ENCODE measurements at places on chromosomes 7 and 10.
A peak's percentile ranks its signal among the peaks of the same experiment; 100 is the strongest.

DNA sequence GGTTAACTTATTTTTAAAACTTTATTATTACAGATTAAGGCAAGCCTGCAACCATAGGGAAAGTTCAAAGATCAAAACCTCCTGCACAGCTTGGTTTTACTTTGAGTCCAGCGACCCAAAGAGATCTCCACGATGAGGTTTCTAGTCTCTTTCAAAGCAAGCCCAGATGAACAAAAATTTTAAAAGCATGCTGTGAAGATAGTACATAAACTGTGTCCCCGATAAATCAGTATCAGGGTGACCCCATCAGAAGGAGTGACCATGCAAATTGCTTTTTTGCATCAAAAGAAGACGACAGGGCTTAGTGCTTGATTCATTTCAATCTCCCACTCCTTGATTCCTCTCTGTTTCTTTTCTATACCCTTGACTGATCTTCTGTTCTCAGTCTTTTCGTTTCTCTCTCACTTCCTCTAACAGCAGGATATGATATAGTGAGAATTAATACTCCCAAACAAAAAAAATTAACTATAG is 16.0 kb upstream of the DNTT start:
- ATAC-seq, result no peak

- ATAC-seq, result no peak
Observed at GRCh38 chr7:158409816-158410330, 177.8 kb downstream of the PTPRN2 start.

DNA sequence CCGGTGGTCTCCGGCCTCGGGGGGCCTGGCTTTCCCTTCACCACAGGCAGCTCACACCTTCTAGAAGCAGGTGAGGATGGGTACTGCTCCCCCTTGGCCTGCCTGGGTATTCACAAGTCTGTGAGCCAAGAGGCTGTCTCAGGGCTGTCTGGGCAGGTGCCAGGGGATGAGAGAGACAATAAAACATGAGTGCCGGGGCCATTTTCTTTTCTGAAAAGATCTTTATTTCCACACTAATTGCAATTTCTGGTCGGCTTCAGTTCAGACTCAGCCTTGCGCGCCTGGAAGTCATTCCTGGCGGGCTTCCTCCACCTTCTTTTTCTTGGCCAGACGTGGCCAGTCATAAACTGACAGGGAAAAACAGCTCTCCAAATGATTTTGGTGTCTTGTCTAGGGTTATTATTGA is 171.2 kb downstream of the ARHGAP12 start:
- ATAC-seq, result no peak

DNA sequence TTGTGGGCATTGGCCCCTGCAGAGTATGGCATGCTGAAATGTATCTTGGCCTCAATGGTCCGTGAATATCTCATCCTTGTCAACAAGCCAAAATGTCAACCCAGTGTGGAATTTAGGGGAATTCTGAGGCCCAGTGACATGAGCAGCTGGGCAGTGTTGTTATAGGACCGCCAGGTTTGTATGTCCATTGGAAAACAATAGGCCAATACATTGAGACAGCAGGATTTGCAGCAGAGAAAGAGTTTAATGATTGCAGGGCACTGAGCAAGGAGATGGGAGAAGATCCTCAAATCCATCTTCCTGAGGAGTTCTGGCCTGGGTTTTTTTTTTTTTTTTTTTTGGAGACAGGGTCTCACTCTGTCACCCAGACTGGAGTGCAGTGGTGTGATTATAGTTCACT is 95.7 kb upstream of the BAIAP2L1 start:
- ATAC-seq, result no peak

- no peak for ATAC-seq
Observed at GRCh38 chr7:96023387-96023786, 251.0 kb downstream of the DYNC1I1 start.

DNA sequence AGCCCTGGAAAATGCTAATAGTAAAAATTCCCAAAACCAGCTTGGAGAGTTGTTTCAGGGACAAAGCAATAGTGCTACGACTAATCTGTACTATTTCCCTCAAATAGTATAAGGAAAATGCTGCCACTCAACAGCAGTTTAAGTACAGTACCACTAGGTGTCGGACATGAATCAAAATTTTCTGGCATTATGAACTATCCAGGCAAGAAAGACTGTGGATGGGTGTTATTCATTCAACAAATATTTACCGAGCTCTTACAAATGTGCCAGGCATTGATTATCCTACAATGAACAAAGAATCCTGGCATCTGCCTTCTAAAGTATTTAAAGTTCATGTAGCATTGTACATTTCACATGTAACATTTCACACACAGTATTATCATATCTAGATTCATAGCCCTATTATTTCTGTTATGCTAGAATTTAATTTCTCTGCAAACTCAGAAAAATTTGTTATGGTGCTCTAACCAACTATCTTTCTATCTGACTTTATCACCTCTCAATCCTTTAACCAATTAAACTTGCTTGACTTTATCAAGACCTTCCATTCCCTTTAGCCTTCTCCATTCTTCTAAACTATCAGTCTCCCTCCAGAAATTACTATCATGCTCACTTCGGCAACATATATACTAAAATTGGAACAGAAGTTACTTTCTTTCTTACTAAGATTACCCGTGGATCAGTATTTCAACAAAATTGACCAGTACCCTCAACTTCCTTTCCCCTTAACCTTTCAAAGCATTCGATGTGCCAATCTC is 80.6 kb downstream of the ARHGAP21 start:
- ATAC-seq, result peak; percentile 27

- no peak for ATAC-seq
Observed at GRCh38 chr10:126731610-126731990, 61.1 kb upstream of the C10orf90 start.

GRCh38 chr10:70458329-70459060 is 17.0 kb upstream of the NODAL start:
- ATAC-seq, result peak; percentile 80
